ENCODE measurements at places on chromosomes 7 and 10.

- no peak for DNase-seq
These were observed 22.4 kb downstream of the KCNH2 start for GRCh38 chr7:150955519-150956394.

DNA sequence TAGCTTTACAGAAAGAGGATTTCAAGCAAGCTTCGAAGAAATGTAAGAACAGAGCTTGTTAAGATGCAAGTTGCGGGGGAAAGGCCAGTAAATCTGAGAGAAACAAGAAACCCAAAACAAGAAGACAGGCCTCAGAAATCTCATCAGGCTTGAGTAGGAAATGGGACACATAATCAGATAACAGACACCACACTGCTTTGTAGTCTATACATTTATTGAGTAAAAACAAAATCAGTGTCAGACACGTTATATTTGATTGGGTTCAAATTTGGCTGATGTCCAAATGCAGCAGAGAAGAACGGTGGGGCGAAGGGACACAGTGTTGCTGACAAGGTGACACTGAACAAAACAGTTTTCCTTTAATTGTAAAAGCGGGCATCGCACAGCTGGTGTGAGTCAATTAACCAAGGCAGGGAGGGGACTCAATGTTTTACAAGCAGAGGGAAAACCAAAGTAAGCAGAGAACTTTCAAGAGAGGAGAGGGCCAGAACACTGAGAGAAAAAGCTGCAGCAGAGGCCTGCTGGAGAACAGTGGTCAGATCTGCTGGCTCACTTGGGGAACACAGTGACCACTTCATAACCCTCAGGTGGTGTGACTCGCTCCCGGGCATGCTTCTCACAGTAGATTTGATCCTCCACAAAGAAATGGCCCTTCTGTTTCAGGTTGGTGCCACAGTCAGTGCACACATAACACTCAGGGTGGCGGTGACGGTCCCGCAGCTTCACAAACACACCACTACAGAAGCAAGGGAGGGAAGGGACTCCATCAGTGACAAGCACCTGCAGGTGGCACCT, 43.5 kb downstream of the ACSM6 start:
- no peak for DNase-seq

- DNase-seq = no peak
These were observed 150.8 kb downstream of the RNF216 start for GRCh38 chr7:5630670-5631069.

DNA sequence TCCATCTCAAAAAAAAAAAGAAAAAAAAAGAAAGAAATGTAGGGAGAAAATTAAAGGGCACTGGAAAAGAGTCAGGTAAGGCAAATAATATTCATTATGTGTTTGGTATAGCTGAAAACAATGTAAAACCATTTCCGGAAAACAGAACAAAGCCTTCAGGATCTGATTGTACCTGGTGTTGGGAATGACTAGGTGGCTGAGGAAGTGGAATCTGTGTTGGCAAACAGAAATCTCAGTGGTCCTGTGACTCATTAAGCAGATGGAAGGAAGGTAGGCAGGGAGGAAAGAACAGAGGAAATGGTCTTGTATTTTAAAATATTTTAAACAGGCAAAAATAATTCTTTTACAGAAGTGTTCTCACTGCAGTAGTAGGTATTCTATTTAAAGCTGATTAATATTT, 55.7 kb upstream of the GATA3 start:
- no peak for DNase-seq

DNA sequence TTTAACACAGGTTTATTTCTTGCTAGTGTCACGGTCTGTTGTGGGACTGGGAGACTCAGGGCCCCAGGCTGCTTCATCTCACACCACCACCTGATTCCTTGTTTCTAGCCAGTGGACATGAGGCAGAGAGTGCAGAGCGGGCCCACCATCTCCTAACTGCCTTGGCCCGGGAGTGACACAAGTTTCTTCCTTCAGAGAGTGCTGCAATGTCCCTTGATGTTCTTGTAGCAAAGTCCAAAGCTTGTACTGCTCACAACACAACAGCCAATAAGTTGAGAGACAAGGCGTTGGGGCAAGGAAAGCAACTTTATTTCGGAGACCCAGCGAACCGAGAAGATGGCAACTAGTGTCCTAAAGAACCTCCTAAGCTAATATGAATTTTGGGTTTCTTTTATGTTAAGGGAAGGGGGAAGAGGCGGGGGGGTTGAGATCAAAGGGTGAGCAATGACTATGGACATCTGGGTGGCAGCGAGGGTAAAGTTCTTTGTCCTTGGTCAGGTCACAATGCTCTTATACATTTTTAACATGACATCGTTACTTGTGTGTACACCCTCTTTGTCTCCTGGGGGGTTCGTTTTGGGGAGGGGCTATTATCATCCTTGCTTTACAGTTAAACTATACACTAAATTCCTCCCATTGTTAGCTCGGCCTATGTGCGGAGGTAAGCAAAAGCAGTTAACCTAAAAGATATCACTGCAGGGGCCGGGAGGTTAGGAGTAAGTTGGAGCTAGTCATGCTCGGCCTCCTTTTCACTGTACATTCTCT, 31.6 kb downstream of the SH2D4B start:
- DNase-seq = no peak

- no peak for DNase-seq
These were observed 35.5 kb upstream of the IKZF1 start for GRCh38 chr7:50268990-50269389.

GRCh38 chr7:88867158-88867557, 71.6 kb upstream of the TEX47 start:
- no peak for DNase-seq

DNA sequence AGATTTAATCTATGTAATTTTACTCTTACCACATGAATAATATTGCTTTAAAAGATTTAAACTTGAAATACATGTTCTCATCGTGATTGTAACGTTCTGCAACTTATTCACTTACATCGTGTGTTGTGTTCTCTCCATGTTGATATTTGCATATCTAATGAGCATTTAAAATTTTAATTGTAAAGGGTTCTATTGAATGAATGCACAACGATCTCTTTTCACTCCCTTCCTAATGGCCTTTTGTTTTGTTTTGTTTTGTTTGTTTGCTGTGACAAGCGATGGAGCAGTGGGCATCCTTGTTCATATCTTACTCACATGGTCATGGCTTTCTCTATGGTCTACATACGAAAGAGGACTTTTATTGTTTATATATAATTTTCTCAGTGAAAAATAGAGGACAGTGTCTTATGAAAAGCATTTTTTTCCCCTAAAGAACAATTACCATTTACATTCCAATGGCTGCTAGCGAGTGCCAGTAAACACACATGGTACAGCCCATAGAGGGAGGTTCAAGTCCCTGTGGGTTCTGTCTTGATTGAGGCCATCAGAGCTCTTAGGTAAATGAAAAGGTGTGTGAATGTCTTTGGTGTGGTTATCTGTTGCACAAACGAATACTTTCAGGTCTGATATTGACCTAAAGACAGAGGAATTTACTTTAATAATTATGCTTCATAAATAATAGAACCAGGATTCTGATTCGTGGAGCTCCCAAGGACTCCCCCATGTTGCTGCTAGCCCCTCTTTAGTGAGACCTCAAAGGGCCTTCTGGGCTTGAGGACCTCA, 32.4 kb downstream of the BTBD16 start:
- DNase-seq = no peak

DNA sequence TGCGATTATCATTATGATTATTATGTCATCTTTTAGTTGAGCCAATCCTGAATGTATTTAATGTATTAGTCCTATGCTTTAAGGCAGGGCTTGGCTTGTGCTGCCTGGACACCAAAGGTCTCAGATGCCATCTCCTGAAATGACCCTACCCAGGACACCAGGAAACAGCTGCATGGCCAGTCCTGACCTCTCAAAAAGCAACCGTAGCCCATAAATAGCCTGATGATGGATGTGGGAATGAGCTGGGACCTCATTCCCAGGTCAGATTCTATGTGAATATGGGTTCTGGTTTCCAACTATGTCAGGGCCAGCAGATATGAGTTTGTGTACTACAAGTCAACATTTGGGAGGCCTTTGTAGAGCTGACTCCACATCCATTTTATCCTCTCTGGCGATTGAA, 438.4 kb downstream of the NRG3 start:
- no peak for DNase-seq

GRCh38 chr7:65390588-65390987, 16.9 kb downstream of the ZNF92 start:
- no peak for DNase-seq

GRCh38 chr10:87617503-87617902, 42.2 kb upstream of the PAPSS2 start:
- DNase-seq = no peak

DNA sequence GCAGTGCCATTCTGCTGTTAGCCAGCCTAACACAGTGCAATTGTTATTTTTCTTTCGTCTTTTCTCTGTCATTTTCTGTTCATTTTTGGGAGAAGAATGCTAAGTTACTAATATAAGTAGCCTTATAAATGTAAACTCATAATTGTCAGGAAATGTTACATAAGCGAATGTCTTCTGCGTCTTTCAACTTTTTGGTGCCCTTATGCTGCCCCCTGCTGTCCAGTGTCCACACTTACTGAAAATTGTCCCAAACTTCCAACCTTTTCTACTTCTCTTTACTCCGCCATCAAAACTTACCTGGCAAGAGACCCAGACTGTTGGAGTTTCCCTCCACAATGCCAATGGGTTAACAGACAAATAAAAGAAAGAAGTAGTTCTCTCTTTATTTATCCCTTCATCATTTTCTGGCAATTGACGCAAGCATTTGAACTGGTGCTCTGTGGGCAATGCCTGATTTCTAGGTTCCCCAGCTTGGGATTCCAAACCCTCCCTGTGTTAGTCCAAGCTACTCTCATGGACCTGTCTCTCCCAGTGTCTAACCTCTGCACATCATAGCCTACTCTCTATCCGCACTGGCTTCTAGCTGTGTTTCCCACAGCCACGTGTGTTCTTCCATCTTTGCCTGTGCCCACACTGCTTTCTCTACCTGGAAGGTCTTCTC, 21.0 kb upstream of the EPC1 start:
- DNase-seq = no peak

GRCh38 chr7:132783824-132784223, 207.6 kb upstream of the PLXNA4 start:
- DNase-seq = no peak

GRCh38 chr7:37920849-37921805, 687 bp downstream of the EPDR1 start:
- DNase-seq = no peak

DNA sequence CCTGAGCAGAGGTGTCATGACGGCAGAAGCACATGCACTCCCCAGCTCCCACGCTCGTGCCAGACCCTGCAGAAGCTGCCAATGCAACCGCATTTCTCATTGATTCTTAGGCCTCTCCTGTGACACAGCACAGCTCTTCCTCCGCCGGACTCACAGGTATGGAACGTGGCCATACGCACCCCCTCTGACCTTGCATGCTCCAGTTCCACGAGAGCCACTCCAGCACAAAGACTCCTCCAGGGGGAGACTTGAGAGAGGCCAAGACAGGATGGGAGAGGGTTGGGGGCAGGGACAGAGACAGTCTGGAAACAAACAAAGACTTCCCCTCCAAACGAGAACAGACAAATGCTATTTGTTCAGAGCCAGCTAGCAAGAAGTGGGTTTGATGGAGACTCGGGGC, 124.3 kb upstream of the PPP2R2D start:
- no peak for DNase-seq

DNA sequence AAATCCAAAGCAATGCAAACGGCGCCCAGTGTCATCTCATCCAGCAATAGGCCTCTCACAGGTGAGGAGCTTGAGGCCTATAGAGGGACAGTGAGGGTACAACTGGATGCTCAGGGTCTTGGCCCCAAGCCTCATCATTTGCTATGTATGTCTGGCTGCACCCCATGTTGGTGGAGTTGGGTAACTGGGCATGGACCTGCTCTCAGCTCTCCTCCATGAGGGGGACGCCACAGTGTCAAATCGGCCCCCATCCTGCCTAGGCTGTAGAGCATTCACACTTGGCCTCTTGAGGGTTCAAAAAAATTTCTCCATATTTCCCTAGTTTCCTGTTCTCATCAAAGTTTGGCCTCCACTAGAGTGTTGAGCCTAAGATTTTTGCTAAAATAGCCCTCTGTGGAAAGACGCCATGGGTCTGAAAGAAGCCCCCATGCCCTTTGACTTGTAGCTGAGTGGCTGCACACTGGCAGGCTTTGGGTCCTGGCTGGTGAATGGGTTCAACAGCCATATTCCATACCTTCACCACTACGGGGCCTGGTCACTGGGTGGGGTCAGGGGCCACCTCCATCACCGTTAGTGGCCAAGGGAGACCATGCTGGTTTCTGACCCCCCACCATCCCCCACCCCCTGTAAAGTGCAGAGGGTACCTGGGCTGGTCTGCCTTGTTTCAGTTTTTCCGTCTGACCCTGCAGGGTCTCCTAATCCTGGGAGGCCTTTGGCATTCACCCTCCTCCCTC, 132.3 kb upstream of the TBX20 start:
- DNase-seq = no peak

DNA sequence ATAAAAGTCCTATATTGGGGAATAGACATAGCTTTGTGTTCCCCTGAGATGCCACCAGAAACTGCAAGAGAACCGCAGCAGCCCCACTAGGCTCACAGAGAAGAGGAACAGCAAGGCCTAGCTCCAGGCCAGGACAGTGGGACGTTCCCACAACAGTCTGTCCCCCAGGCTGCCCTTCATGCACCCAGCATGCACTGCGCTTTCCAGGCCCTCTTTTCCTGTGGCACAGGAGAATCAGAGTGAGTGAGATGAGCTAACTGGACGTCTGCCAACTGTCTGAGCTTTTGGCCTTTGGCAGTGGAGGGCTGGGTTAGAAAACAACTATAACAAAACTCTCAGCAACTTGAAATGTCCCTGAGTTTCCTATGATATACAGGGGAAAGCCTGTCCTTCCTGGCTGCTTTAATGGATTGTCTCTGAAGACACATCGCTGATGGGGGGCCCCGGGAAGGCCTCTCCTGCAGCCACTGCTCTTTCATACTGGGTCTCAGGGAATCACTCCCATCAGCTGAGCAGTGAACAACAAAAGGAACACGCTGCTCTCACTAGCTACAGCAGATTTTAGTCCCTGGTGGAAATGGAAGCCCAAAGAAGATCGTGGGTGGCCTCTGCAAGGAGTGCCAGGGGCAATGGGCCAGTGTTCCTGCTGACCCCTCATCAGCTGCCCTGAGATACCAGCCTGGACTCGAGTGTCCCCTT, 53.5 kb downstream of the PODXL start:
- DNase-seq = no peak

- DNase-seq = peak; percentile 68
These were observed 34.4 kb downstream of the ASAH2 start for GRCh38 chr10:50216894-50217293.

DNA sequence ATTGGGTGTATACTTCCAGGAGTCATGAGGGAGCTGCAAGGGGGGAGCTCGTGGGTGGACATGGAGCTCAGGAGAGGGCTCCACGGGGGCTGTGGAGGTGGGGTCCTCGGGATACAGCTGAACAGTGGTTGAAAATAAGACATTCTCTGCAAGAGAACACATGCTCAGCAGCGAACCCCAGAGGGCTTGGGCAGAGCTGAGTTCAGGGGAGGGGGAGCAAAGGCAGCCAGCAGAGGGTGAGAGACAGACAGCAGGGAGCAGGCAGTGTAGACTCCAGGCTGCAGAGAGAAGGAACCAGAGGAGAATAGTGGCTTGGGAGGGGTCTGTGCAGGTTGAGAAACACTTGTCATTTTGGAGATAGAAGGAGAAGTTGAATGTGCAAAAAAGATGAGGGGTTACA, 73.0 kb upstream of the LRRC18 start:
- DNase-seq = no peak

Measured in NCI-H2107 (cell line).